ENCODE measurements at places on chromosomes 16 and 17. TPM values are rescaled to one million over a fixed set of nuclear protein-coding genes. Genes with fewer than 3 reads are reported as not detected.

PRCD gene
- total RNA-seq, result 0.64 TPM

SDR42E2 gene
- total RNA-seq, result not detected

MYH3 gene
- 0.52 TPM for total RNA-seq

NOD2 gene
- total RNA-seq, result 15.4 TPM

KRTAP4-9 gene
- not detected for total RNA-seq

EVI2A gene
- 0.52 TPM for total RNA-seq

GAS7 gene
- 17.3 TPM for total RNA-seq

MYH13 gene
- 0.16 TPM for total RNA-seq

ASPSCR1 gene
- total RNA-seq, result 19.0 TPM

SLC38A8 gene
- not detected for total RNA-seq

CDH13 gene
- total RNA-seq, result 8.4 TPM

FBXW10 gene
- total RNA-seq, result 0.16 TPM

CLDN7 gene
- 279 TPM for total RNA-seq

GP1BA gene
- not detected for total RNA-seq

MAPT gene
- total RNA-seq, result 0.88 TPM

CDRT15 gene
- not detected for total RNA-seq

PAGR1 gene
- 13.4 TPM for total RNA-seq

CCDC200 gene
- not detected for total RNA-seq

ZP2 gene
- total RNA-seq, result not detected

RRAD gene
- 59.1 TPM for total RNA-seq

RAB26 gene
- 6.0 TPM for total RNA-seq

CPHXL2 gene
- not detected for total RNA-seq

FA2H gene
- total RNA-seq, result 1.3 TPM

HSD17B2 gene
- total RNA-seq, result 1.7 TPM

SLC5A10 gene
- total RNA-seq, result 0.64 TPM

CLEC18C gene
- 0.44 TPM for total RNA-seq

SLC5A11 gene
- total RNA-seq, result not detected

OTOA gene
- 0.04 TPM for total RNA-seq

ANKS4B gene
- total RNA-seq, result not detected

TMEM92 gene
- total RNA-seq, result 0.88 TPM

UBN1 gene
- 12.0 TPM for total RNA-seq

Measured in esophagus mucosa (tissue), 1 donor.